Central memory CD4-positive, alpha-beta T cell (primary cell): ENCODE measurements at places on chromosomes 3 and 15.

DNA sequence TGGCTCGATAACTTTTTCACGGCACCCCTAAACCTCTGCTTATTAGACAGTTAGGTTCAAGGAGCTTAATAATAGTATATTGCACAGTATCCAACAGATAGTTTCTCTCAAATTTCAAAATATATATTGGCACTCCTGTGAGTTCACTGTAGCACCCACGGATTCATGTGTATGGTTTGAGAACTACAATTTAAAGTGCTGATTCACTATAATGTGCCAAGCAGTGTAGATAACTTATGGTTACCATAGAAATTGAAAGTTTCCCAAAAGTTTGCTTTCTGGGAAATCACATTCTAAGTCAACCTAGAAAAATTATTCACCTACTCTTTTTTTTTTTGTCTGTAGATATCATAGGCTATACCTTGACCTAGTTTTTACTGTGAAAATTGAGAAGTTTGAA, 86.6 kb downstream of the GAP43 start:
- no peak for DNase-seq

DNA sequence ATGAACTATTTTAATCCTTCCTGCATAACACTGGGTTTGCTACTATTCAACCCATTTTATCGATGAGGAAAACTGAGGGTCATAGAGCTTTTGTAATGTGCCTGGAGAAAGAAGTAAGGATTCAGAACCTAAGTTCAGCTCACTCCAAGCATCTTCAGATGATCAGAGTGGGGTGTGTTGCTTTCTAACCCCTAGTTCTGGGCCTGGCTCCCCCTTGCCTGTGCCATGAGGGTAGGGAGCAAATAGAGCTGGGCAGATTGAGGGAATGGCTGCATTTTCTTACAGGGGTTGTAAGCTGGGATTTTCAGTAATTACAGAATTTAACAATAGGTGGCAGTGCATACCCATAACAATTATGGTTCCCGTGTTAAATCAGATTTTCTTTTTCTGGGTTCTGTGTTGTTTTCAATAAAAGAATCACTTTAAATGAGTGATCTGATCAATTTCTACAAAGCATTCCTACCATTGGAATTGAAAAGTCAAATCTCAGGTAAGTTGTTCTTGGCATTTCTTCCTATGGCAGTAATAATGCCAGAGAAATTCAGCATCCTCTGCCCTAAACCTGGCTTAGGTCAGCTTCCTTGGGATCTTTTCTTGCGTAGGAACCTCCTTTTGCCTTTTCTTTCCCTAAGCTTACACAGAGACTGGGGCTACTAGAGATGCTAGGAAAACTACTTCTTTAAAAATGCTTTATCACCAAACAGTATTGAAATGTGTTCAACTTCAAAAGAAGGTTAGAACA, 103.8 kb upstream of the IL12A start:
- DNase-seq = peak; percentile 3

DNA sequence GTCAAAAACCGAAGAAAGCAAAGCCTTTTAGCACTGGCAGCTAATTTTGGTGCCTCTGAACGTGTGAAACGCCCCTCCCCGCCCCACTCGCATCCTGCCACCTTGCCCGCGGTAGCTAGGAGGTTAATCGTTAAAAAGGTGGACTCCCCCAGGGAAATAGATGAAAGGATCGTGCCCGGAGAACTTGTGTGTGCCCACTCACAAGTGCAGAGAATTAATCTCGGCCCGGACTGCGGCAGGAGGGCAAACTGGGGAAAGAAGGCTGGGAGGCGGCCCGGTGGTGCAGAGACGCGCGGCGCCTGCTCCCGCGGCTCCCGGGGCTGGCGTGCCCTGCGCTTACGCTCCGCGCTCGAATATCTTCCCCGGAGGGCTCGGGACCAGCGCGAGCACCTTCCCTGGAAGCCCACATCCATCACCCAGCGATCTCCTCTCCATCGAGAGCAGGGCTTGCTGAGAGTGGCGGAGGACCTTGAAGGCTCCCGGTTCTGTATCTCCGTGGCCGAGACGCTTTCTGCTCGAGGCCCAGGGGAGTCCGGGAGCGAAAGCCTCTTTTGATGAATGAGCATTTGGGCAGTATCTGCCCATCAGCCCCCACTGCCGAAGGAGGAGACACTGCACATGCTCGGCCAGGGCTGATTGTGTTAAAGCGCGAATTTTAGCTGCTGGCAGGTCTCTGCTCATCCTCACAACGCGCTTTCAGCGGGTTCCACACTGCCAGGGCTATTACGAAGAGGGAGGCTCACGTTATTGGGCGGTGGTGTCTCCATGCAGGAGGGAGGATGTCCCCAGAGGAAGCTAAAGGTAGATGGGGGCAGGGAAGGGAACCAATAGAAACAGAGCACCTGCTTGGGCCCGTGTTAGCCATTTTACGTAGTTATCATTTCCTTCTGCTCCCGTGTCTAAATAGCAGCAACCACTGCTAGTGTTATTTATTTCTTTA, 1.3 kb upstream of the SPTSSB start:
- peak; percentile 15 for DNase-seq

DNA sequence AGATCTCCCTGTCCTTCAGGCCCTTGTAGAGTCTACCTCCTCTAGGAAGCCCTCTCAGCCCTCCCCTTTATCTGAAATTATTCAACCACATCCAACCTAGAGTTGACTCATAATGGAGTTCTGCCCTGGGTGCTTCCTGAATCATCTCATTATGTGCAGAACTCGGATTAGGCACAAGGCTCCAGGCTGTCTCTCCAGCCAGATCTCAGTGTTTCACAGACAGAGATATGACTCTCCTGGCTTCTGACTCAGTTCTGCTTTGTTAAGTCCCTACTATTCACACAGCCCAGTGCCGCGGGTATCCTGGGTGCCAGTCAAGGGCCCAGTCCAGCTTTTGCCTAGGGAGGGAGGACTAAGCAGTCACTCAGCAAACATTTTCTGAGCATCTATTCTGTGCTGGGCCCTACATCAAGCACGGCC, 9.3 kb downstream of the STRA6 start:
- no peak for DNase-seq

GRCh38 chr15:57395292-57395691, 19.0 kb downstream of the CGNL1 start:
- no peak for DNase-seq

DNA sequence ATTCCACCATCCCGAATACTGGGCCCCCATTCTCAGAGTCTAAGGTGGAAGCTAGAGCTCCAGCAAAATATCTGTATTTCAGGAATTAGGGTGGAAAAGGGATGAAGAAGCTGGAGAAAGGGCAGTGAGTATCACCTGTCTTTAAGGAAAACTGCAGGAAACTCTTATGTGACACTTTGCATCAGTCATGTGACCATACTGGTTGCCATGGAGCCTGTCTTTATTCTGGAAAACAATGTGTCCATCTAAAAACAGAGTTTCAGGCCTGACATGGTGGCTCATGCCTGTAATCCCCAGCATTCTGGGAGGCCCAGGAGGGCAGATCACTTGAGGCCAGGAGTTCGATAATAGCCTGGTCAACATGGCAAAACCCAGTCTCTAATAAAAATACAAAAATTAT, 52.9 kb upstream of the FSIP1 start:
- no peak for DNase-seq

- DNase-seq = no peak
Observed at GRCh38 chr3:168548719-168549118, 453.0 kb upstream of the GOLIM4 start.

DNA sequence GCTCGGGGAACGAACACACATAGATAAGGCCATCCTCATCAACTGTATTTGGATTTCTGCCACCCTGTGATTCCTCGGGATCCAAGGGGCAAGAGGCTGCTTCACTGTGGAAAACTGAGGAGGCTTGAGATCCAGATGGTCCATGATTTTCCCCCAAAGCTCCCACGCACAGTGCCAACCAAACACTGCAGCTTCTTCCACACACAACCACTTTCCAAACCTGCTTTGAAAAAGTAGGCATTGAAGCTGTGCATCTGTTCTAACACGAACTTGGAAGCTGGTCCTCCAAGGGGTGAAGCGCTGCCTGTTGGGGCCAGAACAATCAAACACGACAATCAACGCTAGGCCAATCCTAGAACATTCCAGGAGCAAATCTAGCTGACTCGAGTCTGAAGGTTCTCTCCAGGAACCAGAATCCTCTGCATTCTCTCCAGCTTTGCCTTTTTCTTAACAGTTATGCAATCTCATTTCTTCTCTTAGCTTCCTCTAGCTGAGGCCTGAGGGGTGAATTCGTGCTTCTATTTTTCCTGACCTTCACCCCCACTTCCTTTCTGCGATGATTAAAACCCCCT, 104.4 kb downstream of the LRRK1 start:
- DNase-seq = no peak

DNA sequence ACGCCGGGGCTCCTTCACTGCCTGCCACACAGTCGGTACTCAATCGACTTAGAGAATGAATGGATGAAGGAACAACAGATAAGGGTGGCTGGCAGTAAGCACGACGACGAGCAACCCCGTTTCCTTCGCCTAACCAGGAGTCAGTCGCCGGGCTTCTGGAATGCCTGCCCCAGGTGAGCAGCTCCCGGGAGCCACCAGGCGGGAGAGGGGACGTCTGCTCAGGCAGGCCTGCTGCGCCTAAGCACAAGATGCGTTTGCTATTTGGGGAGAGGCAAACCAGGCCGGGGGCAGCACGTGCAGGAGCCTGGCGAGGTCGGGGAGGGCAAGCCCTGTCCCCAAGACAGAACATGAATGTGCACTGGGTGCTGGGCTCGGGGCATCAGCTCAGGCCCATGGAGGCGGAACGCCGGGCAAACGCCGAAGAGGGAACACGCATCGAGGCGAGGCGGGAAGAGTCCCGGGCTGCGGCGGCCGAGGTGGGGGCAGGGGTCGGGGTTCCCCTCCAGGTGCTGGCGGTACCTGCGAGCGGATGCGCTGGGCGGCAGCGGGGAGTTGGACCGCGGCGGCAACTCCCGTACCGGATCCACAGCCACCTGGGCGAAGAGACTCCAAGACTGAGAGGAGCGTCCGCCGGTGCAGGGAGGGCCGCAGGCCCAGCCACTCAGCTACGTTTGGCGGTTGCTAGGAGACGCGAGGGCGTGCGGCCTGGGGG, at the start of gene CFAP92:
Gene CFAP92 (minus strand): TSS at position 616 of the 712 bp plus-strand sequence. CDS start 772 bp downstream, outside the sequence.
- peak; percentile 90 for DNase-seq

- peak; percentile 70 for DNase-seq
Observed at GRCh38 chr15:84981711-84982300, at the start of gene PDE8A. PDE8A (plus strand) TSS chr15:84981856; CDS start chr15:84982163, 307 bp downstream.

DNA sequence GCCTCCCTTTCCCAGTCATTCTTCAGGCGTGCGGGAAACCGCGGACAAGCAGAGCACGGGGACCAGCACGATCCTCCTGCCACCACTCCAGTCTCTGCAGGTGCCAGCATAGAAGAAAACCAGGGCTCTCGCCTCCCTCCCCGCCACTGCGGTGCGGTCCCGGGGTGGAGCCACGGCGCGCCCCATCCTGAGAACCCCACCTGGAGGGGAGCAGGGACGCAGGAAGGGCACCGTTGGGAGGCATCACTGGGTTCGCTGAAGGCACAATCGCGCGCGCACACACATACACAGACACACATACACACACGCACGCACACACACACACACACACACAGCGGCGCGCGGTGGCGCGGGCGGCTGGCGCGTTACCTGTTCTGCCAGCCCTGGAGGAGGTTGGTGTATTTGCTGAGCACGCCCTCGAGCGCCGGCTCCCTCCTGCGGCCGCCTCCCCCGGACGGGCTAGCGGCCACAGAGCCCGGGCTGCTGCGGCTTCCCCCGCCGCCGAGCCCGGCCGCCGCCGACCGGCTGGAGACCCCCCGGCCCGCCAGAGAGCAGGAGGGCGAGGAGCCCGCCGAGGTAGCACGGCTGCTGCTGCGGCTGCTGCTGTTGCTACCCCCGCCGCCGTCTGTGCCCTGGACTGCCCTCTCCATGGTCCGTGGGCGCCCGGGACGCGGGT, 394 bp downstream of the OSBPL10 start:
- DNase-seq = peak; percentile 12

GRCh38 chr15:43538091-43538490, 20.7 kb downstream of the MAP1A start:
- no peak for DNase-seq

DNA sequence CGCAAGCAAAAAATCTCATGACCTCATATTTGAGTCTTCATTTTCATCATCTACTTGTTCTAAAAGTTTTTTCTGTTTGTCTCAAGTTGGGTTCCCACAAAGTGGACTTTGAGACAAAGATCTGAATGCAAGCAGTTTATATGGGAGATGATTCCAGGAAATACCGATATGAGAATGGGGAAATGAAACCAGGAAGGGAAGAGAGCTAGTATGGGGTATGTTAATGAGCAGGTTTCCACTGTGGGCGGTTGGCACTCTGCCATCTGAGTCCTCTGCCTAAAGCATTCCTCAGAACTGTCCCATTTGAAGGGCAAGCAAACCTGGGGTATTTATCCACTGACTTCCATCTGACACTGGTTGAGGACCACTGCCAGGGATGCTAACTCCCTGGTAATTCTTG, 8.8 kb downstream of the ADPRH start:
- DNase-seq = no peak

DNA sequence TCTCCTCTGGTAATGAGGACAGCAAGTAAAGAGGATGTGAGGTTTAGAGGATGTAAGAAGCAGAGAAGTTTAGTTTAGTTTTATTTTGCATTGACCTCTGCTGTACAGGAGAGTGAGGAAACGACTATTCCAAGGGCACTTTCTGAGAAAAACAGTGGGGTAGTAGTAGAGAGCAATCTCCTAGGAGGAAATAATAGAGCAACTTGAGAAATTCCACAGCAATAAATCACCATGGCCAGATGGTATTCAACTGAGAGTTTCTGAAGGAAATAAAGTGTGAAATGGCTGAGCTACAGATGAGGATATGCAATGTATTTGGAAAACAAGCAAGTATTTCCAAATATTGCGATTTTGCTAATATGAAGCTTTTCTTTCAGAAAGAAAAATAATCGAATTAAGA, 118.9 kb downstream of the DPH6 start:
- no peak for DNase-seq

DNA sequence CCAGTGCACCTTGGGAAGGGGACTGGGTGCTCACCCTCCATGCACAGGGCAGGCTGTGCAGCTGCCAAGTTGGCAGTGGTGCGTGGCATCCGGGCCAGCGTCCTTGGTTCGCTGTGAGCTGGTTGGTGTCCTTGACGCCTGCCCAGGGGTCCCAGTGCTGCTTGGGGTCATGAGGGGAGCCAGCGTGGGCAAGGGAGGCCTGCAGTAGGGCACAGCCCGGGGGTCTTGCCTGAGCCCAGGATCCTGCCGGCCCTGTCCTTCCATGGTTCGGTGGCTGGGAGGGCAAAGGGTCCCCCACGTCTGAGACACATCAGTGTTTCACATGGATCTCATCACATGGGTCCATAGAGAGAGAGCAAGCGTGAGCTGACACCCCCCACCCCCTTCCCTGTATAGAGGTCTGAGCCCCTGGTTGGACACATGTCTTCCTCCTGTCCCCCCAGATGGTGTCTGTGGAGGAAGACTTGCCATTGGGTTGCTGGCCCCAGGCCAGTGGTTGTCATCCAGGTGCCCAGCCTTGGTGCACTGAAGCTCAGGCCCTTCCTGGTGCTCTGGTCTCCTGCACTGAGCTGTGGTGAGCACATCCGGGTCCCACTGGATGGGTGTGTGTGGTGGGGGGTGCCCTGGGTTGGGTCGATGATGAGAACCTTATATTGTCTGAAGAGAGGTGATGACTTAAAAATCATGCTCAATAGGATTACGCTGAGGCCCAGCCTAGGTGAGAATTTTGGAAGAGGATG, 232.3 kb downstream of the SNRPN start:
- DNase-seq = no peak
